SK-N-DZ (cell line): ENCODE measurements at places on chromosomes 1 and 21.

DNA sequence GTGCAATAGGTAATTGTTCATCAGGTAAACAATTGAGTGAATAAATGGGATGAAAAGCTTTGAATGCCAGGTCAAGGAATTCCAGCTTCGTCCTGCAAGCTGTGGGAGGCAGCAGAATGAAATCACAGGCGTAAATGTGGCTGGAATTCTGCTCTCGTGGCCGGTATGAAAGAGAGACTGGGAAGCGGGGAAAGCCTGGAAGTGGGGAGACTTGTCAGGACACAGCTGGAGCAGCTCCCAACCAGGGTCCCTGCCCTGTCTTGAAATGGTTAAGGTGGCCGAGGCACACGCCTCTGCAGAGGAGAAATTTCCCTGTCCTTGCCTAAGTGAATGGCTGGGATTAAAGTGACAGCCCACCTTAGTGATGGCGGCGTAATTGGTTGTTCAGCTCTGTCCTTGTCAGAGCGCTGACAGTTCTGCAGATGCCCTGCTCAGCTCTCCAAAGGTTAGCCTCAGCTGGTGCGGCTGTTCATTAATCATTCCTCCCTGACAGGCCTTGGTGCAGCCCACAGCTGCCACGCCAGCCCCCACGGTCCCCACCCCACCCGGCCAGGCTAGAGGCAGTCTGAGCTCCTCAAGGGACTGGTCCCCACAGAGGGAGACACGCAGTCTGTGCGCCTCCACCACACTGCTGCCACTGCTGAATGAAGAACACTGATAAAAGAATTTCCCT lies 398.3 kb upstream of the POU3F1 start:
- DNase-seq = no peak

GRCh38 chr1:20834780-20835179 lies 47.7 kb upstream of the HP1BP3 start:
- DNase-seq = no peak

DNA sequence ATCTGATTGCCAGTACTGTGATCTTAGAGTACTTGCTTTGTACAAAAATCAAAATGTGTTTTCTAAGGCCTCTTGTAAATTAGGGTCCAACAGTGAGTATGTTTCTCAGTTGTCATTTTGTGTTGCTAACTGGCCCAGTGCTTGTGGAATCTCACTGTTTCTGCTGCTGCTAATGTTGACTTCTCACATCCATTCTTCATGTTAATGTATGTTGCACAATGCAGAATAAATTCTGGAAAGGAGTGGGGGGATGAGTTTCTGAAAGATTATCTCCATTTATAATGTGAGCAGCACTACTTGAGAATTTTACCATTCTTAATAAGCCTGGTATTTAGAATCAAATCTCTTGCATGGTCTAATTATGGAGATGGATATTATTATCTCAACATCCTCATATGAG lies 57.9 kb downstream of the CACHD1 start:
- no peak for DNase-seq

DNA sequence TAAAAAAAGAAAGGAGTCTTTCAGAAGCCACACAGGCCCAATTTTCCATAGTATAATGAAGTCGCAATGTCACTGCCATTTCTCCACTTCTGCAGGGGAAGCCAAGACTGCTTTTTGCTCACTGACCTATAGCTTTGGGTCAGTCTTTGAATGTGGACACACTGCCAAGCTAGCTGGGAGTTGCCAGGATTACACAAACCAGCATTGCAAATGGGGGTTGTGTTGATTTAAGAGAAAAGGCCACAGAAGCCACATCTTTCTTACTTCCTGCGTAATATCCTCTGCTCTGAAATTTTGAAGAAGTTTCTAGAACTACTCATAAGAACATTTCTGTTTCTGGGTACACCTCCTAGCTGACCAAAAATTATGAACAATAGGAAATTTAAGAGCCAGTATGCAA lies 45.8 kb upstream of the SAMSN1 start:
- DNase-seq = no peak

DNA sequence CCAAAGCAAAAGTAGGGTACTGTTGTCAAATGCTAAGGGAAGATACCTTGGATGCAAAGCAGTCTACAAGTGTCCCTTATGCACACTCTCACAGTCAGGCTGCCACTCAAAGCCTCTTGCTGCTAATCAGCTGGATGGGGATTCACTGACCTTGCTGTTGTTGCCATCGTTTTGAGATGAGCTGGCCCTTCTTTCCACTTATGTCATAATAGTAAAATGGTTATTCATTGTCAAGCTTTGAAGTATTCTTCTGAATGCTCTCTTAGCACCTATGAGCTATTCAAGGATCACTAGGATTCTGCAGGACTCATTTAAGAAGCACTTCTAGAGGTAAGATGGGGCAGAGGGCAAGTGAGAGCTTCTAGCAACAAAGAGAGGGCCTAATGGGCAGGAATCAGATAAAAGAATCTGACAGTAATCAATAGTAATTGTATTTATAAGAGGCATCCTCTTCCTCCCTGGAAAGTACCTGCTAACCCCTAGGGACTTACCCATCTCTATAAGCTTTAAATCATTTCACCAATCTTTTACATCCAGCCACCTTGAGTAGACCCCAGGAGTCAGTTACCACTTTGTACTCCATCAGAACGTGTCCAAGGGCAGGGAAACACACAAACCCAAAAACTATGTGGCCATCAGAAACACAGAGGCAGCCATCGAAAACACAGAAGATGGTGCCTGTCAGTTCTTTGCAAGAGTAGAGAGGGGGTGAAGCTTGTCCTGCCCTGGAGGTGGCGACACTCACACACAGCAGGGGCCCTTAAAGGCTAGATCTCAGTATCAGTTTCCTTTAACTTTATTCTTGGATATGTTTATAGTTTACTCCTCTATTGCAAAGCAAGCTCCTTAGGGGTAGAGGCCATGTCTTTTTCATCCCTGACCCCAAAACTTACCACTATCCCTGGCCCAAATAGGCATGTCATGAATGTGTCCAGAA lies 103.7 kb upstream of the NFIA start:
- DNase-seq = peak; percentile 26

- DNase-seq = no peak
Observed at GRCh38 chr1:207839083-207839413, 71.9 kb downstream of the CD34 start.

GRCh38 chr1:59015708-59016107 lies 231.9 kb upstream of the JUN start:
- no peak for DNase-seq

DNA sequence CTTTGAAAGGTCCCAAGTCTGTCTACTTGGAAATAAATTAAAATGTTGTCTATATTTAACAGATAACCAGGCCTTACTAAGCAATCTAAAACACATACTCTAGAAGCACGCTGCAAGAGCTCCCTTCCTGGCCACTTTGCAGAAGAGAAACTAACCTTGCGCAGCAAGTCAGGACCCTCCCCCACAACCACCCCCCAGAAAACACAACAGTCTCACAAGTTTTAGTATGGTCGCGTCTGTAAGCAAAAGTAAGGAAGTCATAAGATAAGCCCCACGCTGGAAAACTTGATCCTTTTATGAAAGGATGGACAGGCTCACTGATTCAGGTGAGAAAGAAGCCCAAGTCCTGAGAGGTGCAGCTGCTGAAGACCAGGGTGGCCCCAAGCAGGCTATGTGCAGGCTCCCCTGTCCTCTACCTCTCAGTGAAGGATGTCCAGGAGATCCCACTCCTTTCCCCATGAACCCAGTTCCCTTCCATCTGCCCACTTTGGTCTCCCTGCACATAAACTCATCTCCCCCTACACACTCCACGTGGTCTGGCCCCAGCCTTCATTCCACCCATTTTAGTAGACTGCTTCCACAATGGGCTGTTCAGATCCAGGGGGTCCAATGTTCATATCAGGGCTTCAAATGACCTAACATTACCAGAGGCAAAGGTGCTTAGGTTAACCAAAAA lies 23.8 kb downstream of the HIVEP3 start:
- DNase-seq = no peak

DNA sequence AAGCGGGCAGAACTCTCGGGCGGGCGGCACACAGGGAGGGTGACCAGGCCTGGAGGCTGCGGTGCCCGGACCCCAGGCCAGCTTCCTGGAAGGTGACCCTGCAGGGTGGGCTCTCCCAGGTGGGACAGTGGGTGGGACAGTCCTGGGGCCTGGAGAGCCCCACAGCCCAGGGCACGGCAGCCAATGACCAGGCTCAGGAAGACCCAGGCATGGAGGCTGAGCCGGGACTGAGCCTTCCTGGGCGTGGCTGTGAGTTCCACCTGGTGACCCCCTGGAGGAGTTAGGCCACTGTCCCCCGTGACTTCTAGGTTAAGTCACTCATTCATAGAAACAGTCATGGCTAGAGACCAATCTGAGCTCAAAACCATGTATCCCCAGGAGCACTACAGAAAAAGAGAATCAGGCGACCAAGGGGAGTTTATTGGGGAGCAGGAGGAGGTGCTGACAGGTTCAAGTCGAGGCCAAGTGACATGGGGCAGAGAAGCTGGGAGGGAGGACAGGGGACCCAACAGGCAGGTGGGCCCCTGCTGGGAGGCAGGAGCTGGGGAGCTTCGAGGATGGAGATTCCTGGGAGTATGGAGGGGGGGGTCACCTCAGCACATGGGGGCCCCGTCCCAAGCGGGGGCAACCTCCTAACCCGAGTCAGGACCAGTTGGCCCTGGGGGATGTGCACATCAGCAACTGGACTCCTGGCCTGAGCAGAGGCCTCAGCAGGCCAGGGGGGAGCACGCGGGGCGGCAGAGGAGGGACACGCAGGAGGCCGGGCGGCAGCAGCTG lies 1.2 kb downstream of the KRTAP10-5 start:
- DNase-seq = no peak

DNA sequence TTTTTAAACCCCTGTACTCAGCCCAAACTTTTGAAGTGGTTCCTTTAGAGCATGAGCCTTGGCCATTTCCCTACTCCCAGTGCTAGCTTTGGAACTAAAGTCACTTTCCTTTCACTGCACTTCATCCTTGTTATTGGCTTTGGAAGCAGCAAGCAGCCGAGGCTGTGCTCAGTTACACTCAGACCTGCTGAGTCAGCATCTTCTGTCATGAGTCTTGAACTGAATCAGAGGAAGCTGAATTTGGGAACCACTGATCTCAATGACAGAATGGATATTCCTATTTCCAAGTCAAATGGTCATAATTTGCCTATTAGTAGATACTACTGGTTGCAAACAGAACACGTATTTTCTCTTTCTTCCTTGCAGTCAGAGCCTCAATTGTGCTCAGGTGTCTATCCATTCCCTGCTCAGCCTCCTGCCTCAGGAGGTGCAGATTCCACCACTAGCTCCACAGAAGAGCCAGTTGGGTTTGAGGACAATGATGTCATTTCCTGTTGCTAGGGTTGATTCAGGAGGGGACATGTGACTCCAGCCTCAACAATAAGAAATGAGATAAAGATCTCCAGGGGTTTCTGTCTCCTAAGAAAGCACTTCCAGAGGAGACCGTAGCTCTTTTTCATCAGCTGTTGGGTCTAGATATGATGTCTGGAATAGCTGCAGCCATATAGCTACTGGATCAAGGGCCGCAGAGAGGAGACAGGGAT lies 44.9 kb upstream of the NTPCR start:
- peak; percentile 20 for DNase-seq

DNA sequence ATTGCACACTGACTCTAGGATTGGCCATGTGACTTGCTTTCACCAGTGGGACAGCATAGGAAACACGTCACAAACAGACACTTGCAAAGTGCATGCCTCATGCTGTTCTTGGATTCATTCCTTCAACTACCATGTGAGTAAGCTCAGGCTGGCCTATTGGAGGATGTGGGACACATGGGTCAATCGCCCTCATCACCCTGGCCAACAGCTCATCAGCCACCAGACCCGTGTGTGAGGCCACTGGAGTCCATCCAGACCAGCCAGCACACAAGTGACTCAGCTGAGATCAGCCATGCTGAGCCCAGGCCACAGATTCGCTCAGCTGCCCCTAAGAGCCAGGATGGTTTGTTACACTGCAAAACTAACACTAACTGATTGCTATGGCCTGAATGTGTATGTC lies 216.1 kb upstream of the GRIK3 start:
- DNase-seq = no peak

DNA sequence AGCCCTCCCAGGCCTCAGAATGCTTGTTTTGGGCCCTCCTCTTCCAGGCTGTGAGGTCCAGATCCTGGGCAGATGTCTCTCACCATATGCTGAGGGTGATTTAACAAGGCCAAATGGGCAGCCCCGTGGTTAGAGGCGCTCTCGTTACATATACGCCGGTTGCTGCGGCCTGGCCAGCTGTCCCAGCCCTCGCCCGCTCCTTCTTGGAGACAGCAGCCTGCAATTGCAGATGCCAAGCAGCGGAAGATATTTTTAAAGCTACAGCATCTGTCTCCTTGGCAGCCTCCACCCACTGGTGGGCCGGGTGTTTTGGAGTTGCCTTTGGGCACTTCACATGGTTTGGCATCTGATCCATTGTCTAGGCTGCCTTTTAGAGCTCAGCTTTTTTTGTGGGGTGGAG lies 178.8 kb upstream of the NFIA start:
- DNase-seq = peak; percentile 24
